ENCODE measurements at places on chromosomes 16 and 17.

GRCh38 chr16:30068750-30069610 lies 3.4 kb downstream of the ALDOA start:
- DNase-seq: no peak

GRCh38 chr16:29663016-29663806 lies at the start of gene SPN:
TSS of gene SPN (plus strand) at chr16:29663247. CDS start at chr16:29663729, 482 bp downstream.
- DNase-seq: no peak

- no peak for DNase-seq
These were observed 729.4 kb downstream of the CDH11 start for GRCh38 chr16:64392456-64392855.

DNA sequence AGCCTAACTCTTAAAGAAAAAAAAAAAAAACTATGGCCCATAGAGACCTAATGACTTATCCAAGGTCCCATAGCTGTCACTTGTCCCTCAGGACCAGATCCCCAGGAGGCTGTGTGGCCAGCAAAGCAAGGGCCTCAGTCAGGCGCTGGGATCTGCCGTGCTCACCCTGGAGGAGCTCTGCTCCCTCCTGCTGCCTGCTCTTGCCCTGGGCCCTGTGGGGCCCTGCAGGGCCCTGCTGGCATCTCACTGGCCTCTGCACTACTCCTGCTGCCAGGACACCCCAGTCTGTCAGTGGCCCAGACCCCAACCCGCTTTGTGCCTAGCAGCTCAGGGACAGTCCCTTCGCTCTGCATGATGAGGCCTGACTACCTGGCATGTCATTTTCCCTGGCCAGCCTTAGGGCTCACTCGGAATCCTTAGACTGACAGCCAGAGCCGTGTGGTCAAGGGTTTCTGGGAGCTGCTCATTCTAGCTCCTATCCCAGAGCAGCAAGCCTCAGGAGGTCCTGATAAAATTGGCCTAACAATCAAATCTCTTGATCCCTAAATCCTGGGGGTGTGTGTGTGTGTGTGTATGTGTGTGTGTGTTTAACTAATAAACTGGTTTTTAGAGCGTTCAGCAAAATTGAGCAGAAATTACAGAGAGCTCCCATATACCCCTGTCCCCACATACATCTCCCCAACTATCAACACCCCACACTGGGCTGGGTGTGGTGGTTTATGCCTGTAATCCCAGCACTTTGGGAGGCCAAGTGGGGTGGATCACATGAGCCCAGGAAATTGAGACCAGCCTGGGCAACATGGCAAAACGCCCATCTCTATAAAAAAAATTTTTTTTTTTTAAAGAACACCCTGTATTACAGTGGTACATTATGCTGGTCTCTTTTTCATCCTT lies 21.7 kb downstream of the KATNIP start:
- DNase-seq: no peak

DNA sequence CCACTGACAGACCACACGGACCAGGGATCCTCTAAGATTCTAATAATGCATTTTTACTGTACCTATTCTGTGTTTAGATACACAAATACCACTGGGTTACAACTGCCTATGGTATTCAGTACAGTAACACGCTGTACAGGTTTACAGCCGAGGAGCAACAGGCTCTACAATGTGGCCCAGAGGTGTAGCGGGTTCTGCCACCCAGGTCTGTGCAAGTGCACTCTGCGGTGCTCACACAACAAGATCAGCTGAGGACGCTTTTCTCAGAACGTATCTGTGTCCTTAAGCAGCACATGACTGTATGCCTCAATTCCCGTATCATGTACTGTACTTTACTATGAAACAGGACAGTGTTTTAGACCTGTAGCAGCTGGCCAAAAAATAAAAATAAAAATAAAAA lies 6.5 kb downstream of the ZCCHC14 start:
- no peak for DNase-seq

DNA sequence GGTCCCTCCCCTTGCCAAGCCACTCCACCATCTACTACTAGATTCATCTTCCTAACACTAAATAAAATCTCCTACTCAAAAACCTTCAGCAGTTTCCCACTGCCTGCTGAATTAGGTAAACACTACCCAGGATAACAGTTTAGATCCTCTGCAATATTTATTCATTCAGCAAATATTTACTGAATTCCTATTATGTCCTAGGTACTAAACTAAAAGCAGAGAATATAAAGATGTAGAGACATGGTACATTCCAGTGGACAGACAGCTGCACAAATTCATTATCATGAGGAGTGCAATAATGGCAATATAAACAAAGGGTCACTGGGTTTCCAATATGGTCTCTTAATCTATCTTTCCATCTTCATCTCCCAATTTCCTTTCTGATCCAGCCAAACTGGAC lies 30.7 kb upstream of the HOXB13 start:
- no peak for DNase-seq

GRCh38 chr17:34117811-34118210 lies 137.3 kb upstream of the CCL2 start:
- DNase-seq: no peak

GRCh38 chr16:14372471-14372870 lies 257.6 kb downstream of the PARN start:
- no peak for DNase-seq

GRCh38 chr16:80984124-80984892 lies 22.4 kb downstream of the CMC2 start:
- no peak for DNase-seq

- no peak for DNase-seq
These were observed 14.7 kb downstream of the CCR7 start for GRCh38 chr17:40550608-40551007.

Measured in cerebellar cortex (tissue), 1 donor.